ENCODE measurements at places on chromosomes 5 and 9. TPM values are rescaled to one million over a fixed set of nuclear protein-coding genes. Genes with fewer than 3 reads are reported as not detected.

- H3K4me1 ChIP-seq: peaks cover 12% of the 10 kb centered on the region
- H3K27me3 ChIP-seq: no peaks in the 10 kb centered on the region
- DNase-seq: no peak
- H3K27ac ChIP-seq: no peak overlapping the region
- H3K36me3 ChIP-seq: no peaks in the 10 kb centered on the region
- no peak overlapping the region for H3K4me3 ChIP-seq
Measured at GRCh38 chr9:22054076-22054475, 45.0 kb upstream of the CDKN2B start.

DNA sequence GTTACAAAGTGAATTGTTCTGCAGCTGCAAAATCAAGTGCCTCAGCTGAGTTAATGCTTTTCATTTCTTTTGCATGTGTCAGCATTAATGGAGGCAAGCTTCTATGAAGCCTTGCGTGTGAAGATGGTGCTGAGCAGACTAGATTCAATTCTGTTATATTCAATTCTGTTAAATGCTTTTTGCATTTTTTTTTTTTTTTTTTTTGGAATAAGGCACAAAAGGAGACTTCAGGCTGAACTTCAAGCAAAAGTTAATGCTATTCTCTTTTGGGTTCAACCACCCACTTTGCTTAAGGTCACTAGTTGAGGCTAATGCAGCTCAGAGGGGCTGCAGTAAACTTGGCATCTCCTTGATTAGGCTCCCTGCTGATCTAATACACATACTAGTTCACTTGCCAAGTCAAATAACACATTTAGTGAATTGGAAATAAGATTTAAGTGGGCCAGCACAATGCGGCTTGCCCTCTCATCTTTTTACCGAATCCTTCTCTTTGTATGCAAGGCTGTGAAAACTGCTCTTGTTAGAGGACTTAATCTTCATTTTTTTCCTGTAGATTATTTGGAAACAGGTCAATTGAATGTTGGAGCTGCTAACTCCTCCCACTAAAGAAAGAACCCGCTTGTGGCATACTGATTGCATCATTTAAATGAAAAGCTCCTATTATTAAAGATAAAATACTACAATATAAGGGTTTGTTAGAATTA, 1020.2 kb downstream of the NR2F1-AS1 start:
- H3K4me3 ChIP-seq: no peak overlapping the region
- H3K27ac ChIP-seq: no peak overlapping the region
- H3K27me3 ChIP-seq: no peaks in the 10 kb centered on the region
- H3K36me3 ChIP-seq: no peaks in the 10 kb centered on the region

Gene DPYSL3
- 24.4 TPM for total RNA-seq

Gene DPP7
- total RNA-seq: 283 TPM

DNA sequence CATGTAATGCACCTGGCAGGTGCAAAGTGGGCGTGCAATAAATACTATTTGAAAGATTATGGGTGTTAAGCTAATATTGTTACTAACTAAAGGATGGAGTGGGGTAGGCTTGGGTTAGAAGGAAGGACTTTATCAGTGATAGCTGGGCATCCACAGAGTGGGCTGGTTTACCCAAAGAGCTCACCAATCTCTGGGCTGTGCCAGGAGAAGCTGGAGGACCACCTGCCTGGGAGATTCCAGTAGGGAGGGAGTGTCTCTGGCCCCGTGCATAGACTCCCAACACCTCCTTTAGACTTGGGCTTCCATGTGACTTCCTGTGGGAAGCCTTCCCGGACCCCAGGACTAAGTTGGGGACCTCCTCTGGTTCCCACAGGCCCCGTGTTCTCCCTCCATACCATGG, 5.6 kb upstream of the URM1 start:
- no peak overlapping the region for H3K4me3 ChIP-seq
- DNase-seq: no peak
- H3K4me1 ChIP-seq: peaks cover 20% of the 10 kb centered on the region
- H3K36me3 ChIP-seq: no peaks in the 10 kb centered on the region
- peak overlapping the region; percentile 65 for H3K27ac ChIP-seq

Gene PCDHB2
- total RNA-seq: 0.79 TPM

DNA sequence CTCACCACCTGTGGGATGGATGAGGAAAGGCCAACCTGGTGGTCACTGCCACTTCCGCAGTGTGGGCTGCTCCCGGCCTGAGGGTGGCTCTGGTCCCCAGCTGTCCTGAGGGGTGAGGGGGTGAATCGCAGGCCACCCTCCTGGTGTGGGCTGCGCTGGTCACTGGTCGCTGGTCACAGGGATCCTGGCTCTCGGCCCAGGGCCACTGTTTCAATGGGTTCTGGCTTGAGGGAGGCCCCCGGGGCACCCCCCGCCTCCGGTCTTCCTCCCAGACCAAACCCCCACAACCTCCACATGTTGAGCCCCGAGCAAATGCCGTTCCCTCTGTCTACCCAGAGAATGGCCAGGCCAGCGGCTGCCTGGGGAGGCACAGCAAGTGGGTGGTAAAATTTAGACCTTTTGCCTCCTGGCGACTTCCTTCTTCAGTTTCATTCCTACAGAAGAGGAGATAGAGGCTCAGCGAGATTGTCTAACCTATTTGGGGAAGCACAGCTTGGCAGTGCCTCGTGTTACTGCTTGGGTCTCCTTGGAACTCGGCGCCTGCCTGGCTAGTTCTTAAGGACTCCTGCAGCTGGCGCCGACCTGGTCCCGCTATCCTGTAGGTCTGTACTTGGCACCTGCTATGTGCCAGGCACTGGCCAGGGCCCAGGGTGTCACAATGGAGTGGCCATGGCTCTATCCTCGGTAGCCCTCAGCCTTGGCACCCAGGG, 48.2 kb downstream of the RXRA start:
- H3K27me3 ChIP-seq: no peaks in the 10 kb centered on the region
- H3K27ac ChIP-seq: peak overlapping the region; percentile 80
- peaks cover 98% of the 10 kb centered on the region for H3K4me1 ChIP-seq
- H3K4me3 ChIP-seq: peak overlapping the region; percentile 30
- no peaks in the 10 kb centered on the region for H3K36me3 ChIP-seq

DNA sequence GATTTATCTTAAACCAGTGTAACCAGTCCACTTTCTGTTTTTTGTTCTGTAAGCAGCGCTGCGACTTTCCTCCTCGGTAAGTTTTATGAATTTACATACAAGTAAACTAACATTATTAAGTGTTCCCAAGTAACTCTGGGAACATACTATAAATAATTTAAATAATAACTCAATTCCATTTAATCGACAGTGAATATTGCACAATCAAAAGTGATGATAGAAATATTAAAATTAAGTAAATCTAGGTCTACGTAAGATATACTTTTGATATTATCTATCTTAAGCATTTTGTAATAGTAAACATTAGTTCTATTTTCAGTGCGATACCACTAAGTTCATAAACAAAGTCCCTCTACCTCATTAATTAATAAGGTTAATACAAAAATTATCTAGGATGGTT, 7.8 kb downstream of the NFIB start:
- H3K4me1 ChIP-seq: peaks cover 14% of the 10 kb centered on the region
- no peak for DNase-seq
- H3K27ac ChIP-seq: no peak overlapping the region
- H3K27me3 ChIP-seq: no peaks in the 10 kb centered on the region
- H3K36me3 ChIP-seq: no peaks in the 10 kb centered on the region
